ENCODE measurements at places on chromosomes 3 and 15.

- no peak for DNase-seq
Observed at GRCh38 chr15:74776821-74777768, 4.8 kb upstream of the CSK start.

- DNase-seq, result no peak
Observed at GRCh38 chr15:68183616-68184315, 21.4 kb downstream of the CALML4 start.

DNA sequence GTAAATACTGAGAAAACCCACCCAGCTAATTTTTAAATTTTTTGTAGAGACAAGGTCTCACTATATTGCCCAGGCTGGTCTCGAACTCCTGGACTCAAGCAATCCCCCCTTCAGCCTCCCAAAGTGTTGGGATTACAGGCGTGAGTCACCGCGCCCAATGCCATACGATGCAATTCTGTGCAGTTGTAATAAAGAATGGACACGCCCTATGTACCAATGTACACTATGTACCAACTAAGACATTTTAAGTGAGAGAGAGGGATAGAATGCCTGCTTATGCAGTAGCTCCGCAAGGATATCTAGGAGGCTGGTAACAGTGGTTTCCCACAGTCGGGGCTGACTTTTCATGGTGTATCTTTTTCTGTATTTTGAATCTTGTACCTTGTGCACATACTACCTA is 14.6 kb downstream of the ZNF710 start:
- no peak for DNase-seq

- no peak for DNase-seq
Observed at GRCh38 chr3:23537101-23537551, 268.6 kb upstream of the UBE2E1 start.

DNA sequence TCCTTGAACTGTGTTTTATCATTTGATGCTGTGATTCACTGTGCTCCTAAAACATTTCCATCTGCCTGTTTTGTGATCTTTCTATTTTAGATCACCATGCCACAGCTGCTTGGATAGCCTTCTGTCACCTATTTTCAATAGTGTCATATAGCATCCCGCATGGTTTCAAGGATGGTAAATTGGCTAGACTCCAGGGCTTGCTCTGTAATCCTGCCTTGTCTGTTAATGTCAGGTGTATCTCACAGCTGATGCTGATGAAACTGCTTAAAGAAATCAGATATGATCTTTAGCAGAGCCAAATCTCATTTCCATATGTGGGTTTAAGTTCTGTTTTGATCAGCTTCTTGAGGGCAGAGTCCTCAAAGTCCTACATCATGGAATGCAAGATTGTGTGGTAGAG is 182.2 kb downstream of the UBE2E2 start:
- DNase-seq, result no peak

DNA sequence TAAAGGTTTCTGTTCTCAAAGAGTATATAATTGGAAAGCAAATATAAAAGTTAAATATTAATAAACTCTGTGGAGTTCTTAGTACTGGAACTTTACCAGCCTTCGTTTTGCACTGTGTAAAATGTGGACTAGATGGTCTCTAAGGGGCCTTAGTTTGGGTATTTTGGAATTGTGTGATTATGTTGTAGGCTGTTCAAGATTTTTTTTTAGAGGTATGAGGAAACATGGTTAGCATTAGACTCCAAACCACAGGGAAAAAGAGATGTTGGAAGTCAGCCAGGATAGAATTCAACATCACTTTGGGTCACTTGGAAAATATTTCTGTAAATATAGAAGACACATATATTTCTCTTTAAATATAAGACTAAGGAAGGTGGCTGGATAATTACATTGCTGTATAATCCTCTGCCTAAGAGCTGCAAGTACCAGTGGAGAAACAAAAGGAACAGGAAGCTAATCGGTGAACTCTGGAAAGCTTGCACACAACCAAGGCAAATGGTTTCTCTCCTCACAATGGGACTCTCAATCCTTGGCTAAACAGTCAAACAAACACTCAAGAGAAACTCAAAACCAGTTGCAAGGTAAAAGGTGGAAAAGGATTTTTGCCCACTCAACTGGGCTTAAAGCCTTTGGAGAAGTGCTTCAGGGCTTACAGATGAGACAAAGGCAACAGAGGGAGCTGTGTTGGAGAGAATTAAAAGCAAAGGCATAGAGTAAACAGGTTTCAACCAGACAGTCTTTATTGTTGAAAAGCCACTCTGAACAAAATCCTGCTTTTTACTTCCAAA is 141.7 kb downstream of the NR1D2 start:
- no peak for DNase-seq

DNA sequence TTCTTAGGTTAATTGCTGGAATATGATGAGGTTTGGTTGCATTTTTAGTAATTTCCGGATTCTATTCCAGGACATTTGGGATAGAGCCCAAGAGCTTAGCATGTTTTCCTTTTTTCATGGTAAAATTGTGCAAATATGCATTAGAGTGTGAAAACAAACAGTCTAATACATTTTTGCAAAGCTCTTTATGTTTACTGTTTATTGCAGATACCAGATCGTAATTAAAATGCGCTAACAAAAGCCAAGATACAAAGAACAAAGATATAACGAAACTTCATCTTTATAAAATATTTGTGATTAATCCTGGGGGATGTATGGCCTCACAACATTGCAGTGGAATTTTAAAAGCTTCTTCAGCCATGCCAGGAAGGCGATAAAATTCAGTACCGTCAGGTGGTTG is 94.5 kb upstream of the TBC1D5 start:
- DNase-seq, result no peak

- no peak for DNase-seq
Observed at GRCh38 chr3:187210545-187211327, 13.4 kb downstream of the RTP1 start.

DNA sequence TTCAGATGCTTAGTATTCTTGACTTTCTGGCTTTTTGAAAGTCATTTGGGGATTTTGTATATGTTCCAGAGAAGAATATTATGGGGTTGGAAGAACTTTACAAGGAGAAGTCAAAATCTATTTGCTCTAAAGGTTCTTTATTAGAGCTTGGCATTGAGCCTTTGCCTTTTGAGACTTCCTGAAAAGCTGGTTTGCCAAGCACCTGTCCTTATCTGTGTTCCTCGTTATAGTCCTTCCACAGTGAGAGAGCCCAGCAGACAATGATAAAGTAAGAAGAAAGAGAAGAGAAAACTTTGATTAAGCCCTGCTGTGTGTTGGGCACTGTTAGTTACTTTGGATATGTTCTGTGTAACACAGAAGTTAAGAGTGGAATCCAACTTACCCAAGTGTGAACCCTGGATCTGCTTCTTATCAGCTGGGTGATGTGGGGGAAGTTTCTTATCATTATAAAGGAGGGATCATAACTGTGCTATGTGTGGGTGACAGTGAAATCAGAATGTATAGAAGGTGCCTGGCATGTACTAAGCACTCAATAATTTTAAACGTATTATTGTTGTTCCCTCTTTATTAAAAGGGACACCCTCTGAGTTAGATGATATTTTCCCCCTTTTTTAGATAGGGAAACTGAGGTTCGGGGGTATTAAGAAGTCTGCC is 44.3 kb upstream of the POLR2M start:
- DNase-seq, result no peak

DNA sequence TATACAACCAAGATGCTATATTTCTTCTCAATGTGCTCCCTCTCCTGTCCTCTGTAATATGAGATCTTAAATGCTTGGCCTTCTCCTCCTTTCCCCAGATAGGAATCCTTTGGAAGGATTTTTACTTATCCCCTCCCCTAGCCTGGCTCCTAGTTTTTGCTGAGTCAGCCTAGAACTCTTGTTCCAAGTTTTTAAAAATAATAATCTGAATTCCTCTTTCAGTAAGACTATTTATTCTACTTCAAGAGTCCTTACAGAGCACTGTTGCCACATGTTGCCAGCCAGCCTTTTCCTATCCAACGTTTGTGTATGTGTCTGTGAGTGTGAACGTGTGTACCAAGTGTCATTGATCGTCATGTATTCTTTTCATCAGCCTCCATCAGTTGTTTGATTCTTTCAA is 11.0 kb upstream of the KCNMB2 start:
- DNase-seq, result no peak

DNA sequence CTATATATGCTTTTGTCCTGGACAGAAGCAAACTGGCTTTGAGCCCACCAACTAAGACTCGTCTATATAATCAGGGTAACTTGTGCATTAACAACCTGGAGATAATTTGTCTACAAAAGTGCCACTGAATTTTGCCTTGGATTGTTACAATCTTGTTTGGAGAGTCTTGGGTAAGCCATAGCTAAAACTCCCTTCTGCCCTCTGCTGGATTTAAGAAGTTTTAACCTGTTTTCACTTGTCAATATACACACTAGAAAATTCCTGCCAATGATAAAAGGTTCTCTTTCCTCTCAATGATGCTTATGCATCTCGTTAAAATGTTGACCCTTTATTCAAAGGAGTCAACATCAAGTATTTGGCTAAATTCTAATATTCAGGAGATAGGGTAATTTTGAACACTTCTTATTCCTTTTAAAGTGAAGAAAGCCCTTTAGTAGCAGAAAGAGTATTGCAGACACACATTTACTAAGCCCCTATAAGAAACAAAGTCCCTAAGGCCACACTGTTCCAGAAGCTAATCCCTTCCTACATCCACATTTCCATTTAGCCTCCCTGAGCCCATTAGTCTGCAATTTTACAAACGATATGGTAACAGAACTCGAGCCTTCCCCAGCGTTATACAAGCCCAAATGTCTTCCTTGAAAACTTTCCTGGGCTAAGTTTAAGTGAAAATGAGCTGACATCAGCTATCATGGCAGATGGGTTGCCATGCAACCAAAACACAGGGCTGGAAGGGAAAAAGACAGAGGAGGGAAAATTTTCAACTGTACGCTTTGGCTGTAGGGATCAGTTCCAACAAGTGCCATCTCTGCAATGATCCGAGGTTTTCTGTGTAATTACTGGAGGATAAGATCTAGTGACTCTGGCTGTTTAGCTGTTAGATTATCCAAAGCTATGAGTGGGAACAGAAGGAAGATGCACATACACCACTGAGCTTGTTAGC is 75.9 kb upstream of the FGF12 start:
- no peak for DNase-seq

DNA sequence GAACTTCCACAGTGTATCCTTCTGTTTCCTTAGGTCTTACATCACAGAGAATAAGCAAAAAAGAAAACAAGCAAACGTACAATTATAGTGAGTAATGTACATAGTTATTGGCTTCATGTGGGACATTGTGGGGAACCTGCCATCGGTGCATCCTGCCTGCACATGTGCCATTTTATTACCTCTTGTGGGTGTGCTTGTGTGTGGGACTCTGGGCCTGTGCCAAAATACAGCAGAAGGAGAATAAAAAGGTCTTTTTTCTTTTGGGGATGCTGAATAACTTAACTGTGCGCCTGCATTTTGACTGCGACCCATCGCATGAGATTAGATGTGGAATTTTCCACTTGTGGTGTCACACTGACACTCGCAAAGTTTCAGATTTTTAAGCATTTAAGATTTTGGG is 169.6 kb upstream of the DCBLD2 start:
- no peak for DNase-seq

DNA sequence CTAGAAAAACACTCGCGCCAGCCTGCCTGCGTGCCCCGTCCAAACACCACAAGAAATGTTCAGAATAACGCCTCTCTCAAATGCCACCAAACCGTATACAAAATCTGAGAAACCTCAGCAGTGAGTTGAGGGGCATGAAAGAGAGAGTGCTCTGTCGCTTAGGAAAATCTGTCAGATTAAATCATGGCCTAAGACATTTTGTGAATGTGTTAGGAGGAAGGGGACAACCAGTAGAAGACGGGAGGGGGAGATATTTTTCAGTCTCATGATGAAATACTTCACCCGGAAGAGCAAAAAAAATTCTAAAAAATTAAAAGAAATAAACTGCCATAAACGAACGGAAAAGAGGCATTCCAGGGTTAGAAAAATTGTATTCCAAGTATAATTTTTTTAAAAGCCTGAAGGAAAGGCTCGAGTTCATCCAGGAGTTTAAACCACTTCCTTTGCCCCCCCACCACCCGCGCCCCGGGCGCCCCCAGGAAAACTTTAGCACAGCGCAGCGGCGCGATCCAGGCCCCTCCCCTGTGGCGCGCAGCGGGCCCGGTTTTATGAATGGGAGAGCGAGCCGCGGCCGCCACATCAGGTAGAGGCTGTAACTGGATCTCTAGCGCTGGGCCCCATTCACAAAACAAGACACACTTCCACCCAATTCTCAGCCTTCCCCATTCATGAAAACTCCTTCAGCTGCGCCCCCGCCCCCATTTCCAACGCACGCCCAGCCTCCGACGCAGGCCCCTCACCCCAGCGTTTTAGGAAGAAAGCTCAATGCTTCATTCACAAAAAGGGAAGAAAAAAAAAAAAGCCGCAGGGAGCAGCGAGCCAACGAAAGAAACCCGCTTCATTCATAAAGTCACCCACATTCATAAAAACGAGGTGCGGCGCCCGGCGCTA is 1.4 kb downstream of the ETV5 start:
- DNase-seq, result no peak

DNA sequence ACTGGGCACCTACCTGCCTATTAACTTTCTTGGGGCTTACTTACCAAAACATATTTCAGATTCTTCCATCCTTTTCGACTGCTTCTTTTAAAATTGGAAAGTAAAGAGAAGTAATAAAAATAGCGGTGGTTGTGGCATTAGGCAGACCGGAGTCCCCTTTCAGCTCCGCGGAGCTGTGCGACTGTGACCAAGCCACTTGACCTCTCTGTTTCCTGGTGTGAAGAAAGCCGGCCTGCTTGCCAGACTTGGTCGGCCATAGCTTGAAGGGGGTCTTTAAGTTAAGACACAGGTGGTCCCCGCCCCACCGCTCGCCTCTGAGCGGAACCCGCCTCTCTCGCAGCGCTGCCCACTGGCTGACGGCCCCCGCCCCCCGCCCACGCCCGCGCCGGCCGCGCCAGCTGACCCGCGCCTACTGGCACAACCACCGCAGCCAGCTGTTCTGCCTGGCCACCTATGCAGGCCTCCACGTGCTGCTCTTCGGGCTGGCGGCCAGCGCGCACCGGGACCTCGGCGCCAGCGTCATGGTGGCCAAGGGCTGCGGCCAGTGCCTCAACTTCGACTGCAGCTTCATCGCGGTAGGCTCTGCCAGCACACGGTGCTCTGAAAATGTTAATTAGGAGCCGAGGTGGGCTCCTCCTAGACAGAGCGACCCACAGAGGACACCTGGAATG is 18.3 kb downstream of the NOX5 start:
- no peak for DNase-seq

DNA sequence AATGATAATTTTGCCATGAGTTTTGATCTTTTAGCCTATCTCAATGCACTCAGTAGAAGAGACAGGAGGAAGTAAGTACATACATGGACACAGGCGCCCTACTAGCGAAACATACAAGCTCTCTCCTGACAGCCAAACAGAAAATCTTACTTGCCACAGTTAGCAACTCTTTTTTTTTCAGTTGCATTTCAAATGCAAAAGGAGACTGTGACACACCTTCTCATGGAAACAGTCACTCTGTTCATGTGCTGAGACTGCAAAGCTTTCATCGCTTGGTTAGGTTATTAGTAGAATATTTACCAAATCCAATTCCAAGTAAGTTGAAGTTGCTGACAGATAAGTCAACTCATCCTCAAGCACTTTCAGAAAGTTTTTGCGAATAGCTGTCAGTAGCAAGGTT is 223.3 kb downstream of the FOXP1 start:
- DNase-seq, result no peak

DNA sequence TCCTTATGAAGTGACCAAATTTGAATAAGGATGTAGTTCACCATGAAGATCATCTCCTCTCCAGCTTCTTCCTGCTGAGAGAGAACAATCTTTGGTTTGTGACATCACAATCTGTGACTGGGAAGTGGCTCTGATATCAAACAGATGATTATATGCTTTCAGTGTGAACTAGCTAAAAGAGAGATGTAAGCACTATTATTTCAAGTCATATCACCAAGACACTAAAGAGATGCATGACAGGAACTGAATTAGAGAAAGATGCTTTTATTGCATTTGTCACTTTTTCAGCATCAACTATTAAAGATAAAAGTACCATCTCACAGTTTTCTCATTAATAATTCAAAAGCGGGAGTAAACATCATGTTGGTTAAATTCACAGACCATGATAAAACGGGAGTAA is 3.5 kb downstream of the CHRM5 start:
- DNase-seq, result no peak

Data from activated CD8-positive, alpha-beta memory T cell treated with anti-CD3 and anti-CD28 coated beads for 4 hours (primary cell).